ENCODE measurements at places on chromosomes 7 and 10. TPM values are rescaled to one million over a fixed set of nuclear protein-coding genes. Genes with fewer than 3 reads are reported as not detected.

The HMX3 gene
- polyA plus RNA-seq: 0.05 TPM

The FKBP6 gene
- polyA plus RNA-seq: 0.11 TPM

The RAPGEF5 gene
- polyA plus RNA-seq: 4.4 TPM

The MMP21 gene
- polyA plus RNA-seq: 0.05 TPM

DNA sequence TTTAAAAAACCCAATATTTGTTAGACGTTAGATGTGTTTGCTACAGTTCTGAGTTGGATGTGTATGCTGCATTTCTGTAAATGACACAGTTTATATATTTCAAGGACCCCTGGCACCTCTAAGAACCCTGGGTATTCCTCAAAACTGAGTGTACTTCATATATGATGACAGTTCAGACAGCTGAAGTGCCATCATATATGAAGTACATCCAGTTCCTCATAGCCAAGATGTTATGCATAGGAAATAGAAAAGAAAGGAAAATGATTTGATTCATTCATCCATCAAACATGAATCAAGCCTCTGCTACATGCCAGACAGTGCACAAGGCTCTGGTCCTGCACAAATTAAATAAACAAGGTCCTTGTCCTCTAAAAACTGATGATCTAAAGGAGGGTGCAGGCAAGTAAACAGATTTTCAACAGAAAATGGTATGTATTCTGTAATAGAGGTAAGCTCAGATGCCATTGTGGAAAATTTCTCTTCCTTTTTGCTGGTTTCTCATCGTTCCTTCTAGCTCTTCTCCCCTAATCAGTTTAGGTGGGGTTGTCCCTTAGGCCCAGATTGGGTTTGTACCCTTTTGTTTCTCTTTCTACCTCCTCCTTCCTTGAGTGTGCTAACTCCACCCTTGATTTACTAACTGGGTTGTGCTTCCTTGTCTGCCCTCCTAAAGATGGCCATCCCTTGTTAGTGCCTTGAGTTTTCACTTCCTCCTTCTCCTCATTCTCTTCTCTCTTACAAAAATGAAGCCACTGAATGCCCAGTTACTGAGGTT is 25.3 kb upstream of the SMIM30 start:
- DNase-seq: no peak

DNA sequence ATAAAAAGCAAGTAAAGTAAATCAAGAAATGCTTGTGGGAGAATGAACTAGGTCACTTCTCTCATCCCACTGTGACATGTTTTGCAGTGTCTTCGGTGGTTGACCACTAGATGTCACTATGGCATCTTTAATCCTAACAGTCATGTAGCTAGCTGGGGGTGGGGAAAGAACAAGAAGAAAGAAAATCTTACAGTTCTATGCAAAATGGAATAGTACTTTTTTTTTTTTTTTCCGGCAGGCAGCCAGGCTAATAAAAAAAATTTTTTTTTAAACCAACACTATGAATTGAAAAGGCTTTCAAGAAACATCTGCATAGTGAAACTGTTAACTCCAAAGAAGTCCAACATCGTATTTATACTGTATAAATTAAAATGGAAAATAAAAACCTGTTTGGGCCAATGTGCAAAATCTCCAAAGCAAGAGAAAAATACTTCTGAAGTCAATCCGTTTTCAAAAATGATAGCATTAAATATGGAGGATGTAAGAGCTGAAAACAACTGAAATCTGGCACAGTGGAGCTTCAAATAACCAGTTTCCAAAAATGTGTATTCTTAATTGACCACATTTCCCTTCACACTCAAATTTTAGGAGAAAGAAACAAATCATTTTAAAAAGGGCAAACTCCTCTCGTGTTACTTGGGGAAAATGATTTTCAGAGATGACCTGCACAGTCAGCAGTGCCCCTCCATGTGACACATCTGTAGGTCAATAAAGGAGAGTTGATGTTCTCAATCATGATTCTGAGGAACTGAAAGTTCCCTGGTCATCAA is 38.5 kb downstream of the CDK1 start:
- no peak for DNase-seq

All from H1 (cell line).